WERI-Rb-1 (cell line): ENCODE measurements at places on chromosomes 6 and 20.

DNA sequence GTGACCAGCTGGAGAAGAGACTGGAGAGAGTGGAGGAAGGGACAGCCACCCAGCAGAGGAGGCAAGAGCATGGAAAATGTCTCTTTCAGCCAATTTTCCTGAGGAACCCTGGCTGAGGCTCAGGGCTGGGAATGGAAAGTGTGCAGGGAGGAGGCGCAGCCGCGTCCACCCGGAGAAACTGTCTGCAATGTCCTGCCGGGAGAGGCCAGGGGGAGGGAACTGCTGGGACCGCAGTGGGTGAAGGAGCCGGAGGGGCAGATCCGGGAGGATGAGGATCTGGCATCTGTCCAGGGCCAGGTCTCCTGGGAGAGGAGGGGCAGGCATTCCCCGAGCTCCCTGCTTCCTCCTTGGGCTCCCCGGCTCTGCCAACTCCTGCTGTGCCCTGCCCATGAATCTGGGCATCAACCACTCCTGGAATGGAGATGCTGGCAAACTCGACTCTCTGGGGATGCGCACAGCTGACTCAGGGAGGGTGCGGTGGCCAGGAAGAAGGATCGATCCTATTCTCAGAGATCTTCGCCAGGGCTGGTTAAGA is 17.4 kb upstream of the HM13 start:
- DNase-seq = peak; percentile 78

DNA sequence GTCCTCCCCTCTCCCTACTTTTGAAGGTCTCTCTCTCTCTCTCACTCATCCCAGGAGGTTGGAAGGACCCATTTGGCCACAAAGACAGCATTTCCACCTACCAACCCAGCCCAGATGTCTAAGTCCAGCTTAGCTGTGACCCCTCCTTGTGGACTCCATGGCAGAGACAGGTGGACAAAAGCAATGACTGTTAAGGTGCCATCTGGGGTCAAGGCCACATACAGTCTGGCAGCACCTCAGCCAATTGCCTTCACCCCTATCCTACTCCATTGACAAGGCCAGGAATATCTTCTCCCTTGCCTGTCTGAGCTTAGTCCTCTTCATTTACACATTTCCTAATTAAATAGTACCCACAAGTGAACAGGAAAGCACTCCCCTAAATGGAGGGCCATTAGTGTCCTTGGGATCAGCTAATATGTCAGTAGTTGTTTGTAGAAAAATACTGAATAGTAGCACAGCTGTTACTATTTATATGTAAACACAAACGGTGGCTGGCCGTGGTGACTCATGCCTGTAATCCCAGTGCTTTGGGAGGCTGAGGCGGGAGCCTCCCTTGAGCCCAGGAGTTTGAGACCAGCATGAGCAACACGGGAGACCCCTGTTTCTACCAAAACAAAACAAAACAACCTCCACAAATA is 28.8 kb downstream of the GCM1 start:
- peak; percentile 91 for DNase-seq

- no peak for DNase-seq
These were observed 18.5 kb downstream of the POM121L2 start for GRCh38 chr6:27293436-27294098.

DNA sequence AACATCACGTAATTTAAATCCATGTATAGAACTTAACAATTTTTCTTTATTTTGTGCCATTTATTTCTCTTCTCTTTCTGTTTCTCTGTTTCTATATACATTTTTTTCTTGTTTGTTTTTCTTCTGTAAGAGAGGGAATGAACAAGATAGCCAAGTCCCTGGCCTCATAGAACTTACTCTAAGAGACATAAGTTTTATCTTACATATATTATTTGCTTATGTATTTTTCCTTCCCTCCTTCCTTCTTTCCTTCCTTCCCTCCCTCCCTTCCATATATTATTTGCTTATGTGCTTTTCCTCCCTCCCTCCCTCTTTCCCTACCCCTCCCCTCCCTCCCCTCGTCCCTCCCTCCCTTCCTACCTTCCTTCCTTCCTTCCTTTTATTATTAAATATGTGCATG is 13.0 kb downstream of the DOK5 start:
- no peak for DNase-seq

- DNase-seq = no peak
These were observed 540.0 kb downstream of the KHDRBS2 start for GRCh38 chr6:61745994-61746393.

GRCh38 chr20:56516631-56517030 is 7.9 kb upstream of the FAM209A start:
- DNase-seq = no peak

- DNase-seq = no peak
These were observed 94.4 kb downstream of the TRMT6 start for GRCh38 chr20:5855939-5856338.

GRCh38 chr6:14472986-14473337 is 355.4 kb downstream of the CD83 start:
- DNase-seq = no peak
